ENCODE measurements at places on chromosomes 6 and 20.
A peak's percentile ranks its signal among the peaks of the same experiment; 100 is the strongest.

DNA sequence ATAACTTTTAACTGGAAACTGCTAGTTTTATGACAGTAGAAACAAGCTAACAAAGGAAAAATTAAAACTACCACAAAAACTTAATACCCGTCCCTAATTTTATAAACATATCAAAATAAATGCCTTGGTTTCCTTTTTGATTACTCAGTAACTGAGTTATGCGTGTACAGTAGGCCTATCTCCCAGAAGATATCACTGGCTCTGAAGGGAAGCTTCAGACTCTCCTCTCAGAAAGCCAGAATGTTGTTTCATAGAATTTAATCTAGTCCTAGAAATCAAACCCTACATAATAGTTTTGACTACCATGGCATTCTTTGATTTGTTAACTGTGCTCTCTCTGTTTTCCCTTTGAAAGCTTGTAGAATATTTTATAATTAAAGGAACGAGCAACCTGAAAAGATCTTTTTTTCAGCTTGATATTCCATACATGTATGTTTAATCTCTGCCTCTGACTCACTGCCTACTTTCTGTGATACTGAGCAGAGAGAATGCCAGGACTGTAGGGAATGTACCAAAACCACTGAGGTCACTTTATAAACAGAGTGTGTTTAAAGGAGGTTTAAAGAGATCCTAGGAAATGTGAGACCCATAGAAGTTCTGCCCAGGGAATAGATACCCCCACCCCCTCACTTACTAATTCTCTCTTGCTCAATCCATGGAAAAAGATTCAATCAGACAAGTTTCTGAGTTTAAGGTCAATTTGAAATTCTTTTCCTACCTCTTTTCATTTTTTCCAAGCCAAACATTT is 311.5 kb downstream of the HDGFL1 start:
- no peak for DNase-seq

- DNase-seq: no peak
Observed at GRCh38 chr20:17642404-17643269, 39.4 kb downstream of the RRBP1 start.

- DNase-seq: no peak
Observed at GRCh38 chr6:38212579-38212978, 393.1 kb downstream of the ZFAND3 start.

GRCh38 chr20:55561259-55561658 is 444.1 kb downstream of the CBLN4 start:
- DNase-seq: no peak

DNA sequence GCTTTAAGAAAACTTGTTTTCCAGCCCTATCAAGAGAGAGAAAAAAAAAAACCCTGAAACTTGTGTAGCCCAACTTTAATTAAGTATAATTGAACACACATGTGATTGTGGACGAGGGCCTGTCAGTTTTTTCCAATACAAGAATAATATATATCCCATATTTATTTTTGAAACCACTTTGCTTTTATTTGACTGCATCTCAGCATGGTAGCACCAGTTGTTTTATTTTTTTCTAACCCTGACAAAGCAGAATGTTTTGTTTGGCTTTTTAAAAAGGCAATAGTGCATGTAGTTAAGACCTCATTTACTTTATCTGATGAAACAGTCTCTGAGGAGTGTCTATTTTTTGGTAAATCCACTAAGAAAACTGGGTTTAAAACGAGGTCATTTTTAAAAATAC is 257.7 kb downstream of the CDKAL1 start:
- no peak for DNase-seq

DNA sequence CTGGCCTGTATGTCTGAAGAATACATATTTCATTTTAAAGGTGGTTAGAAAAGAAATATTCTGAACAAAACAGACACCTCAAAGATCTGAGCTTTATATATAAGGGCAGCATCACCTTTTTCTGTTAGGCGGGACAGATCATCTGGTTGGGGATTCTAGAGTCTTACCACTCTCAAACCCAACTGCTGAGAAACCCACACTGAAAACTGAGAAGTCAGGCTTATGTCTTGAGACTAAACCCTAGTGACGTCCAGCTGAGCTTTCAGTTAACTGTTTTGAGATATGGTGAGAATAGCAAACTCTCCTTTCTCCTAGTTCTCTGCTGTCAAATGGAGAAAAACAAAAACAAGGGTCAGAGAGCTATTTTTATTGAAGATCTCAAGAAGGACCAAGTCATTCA is 63.7 kb upstream of the CCN6 start:
- no peak for DNase-seq

DNA sequence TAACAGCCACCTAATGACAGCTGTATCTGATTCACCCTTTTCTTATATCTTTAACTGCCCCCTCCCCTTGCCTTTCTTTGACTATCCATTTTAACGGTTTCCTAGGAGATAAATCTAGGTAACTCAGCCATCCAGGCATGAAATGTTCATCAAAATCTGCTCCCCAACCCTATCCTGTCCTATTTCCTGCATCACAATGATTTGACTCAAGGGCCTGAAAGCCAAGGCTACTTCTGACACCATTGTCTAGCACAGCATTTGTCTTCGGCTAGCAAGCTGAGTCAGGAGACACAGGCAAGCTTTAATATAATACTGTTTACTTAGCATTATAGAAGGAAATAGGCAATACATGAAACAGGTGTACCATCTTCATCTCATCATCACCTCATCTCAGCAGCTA is 31.6 kb upstream of the MANEA start:
- DNase-seq: no peak

- no peak for DNase-seq
Observed at GRCh38 chr20:1448081-1448620, 18.5 kb downstream of the NSFL1C start.

DNA sequence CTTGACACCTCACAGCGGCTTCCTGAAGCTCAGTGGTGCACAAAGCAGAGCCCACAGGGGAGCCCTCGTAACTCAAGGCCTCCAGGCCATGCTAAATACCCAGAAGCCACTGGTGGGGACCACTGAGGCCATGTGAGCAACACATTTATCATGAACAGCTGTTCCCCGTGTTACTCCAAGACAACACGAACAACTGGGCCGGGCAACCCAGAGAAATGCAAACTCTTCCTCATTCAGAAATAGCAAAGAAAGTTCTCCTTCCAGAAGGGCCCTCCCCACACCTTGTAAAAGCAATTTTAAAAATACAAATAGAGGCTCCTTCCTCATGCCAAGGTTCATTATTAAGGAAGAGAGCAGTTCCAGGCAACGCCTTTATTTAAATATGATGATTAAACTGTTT is 36.3 kb upstream of the SLCO4A1 start:
- DNase-seq: no peak

DNA sequence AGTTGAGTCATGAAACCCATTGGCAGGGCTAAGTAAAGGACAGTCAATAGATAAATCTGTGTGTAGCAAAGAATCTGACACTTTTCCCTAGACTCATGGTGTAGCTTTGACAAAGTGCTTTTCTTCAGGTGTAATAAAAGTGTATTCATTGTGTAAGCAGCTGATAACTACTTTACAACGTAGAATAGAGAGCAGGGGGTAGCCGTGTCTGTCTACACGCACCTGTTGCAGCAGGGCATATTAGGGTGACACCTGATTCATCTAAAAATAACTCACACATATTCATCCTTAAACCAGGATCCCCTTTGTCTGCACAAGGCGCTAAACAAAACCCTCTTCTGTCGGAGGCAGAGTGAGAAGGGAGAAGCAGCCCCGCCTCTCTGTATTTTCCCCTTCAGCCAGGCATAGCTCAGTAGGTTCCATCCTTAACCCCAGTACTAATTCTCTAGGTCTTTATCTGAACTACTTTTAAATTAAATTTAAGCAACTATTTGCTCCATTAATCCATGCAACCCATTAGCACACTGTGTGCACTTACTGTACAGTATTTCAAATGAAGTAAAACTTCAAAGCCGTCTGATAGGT is 306.7 kb upstream of the SASH1 start:
- no peak for DNase-seq

GRCh38 chr20:13286607-13287006 is 65.5 kb downstream of the ISM1 start:
- no peak for DNase-seq

- DNase-seq: no peak
Observed at GRCh38 chr20:6122873-6123648, at the start of gene FERMT1. Gene FERMT1, minus strand, starts transcription at chr20:6123030. Its CDS starts 3,476 bp downstream, at chr20:6119554.

GRCh38 chr20:13995086-13995665 is at the start of gene MACROD2:
Gene MACROD2, plus strand, starts transcription at chr20:13995516.
- no peak for DNase-seq

- no peak for DNase-seq
Observed at GRCh38 chr6:72504406-72504805, 117.5 kb upstream of the KCNQ5 start.

- no peak for DNase-seq
Observed at GRCh38 chr6:149045404-149045803, 272.1 kb upstream of the TAB2 start.

GRCh38 chr6:81547149-81547548 is 205.3 kb downstream of the TENT5A start:
- DNase-seq: no peak

GRCh38 chr6:29723666-29724588 is 693 bp downstream of the HLA-F start:
- peak; percentile 49 for DNase-seq

- no peak for DNase-seq
Observed at GRCh38 chr6:110971468-110971867, 10.4 kb upstream of the RPF2 start.

GRCh38 chr6:14501240-14501639 is 383.7 kb downstream of the CD83 start:
- DNase-seq: no peak

GRCh38 chr6:149314325-149314905 is 3.1 kb upstream of the TAB2 start:
- no peak for DNase-seq

GRCh38 chr6:130931683-130932082 is 104.5 kb downstream of the SMLR1 start:
- no peak for DNase-seq

DNA sequence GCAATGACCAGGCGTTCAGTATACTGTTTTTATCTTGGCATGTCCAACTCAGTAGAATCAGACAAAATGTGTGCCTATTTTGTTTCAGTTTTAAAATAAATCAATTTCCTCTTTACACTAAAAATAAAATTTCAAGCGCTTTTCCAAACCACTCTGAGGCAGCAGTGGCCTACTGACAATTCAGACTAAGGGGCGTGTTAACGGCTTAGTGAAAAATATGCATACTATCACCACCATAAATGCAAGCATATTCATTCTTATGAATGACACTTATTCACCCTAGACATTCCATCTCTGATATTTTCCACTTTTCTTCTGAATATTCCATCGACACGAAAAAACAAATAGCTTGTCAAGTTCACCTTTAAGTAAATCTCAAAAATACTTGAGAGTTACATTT is 7.5 kb downstream of the TBX18 start:
- DNase-seq: no peak

DNA sequence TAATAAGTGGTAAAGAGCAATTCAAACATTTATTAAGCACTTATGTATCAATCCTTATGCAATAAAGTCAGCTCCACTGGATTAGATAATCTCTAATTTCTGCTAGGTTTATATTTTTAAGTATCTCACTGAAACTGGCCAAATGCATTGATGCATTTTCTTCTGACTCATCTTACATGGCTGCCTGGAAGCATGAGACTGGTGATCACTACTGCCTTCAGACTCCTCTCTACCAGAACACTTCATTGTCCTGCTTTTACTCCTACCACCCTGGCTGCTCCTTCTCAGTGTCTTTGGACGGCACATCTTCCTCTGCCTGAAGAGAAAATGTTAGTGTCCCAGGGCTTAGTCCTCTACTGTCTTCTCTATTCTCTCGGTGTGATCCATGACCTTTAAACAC is 7.4 kb downstream of the CEP85L start:
- no peak for DNase-seq

DNA sequence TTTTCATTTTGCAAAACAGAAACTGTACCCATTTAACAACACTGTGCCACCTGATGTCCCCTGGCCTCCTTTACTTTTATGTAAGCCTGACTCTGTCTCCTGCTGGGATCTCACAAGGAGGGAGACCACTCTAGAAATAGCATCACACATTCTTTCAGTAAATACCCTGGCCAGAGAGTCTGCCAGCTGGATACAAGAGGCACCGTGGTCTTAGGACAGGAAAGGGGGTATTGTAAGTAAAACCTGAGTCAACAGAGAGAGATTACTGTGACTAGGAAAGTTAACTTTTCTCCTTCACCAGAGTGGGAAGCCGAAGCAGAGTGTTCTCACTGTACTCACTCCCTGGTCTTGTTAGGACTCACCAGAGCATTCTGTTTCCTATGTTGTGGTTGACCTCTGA is 27.8 kb downstream of the CMTR1 start:
- DNase-seq: no peak

DNA sequence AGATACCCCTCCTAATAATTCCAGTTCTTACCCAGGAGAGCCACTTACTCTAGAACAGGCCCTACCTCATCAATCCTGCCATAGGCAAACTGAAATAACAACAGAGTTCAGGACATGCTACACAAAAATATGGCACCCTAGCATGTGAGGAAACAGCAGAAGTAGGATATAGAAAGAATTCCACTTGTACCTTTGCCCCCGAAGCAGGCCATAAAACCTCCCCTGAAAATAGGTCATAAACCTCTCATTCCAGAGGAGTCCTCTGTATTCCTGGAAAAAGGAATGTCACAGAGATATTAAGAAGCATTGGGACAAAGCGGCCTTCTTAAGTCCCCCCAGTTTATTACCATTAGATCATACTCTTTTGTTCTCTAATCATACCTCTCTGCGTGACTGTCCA is 504.3 kb upstream of the MARCKS start:
- no peak for DNase-seq

- no peak for DNase-seq
Observed at GRCh38 chr20:20837574-20838021, 125.2 kb upstream of the RALGAPA2 start.

- no peak for DNase-seq
Observed at GRCh38 chr20:19406381-19406780, 193.9 kb downstream of the SLC24A3 start.

GRCh38 chr20:45341939-45342854 is 6.0 kb downstream of the SDC4 start:
- no peak for DNase-seq

DNA sequence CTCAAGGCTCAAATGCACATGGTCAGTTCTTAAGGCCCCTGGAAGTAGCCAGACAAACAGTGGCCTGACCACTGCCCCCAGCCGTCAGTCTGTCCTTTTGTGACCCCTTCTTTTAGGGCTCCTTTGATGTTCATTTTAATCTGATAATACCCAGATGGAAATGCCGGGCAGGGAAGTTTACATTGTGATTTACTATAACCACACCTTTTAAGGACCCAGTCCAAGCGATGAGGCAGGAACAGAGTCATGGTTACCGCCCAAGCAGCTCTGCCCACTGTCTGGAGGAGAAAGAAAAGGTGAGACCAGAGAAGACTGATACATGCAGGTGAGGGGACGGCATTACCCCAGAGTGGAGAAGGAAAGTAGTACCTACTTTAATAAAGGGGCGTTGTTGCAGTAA is 110.6 kb downstream of the PLEKHG1 start:
- no peak for DNase-seq

GRCh38 chr6:11944111-11944510 is 68.0 kb upstream of the HIVEP1 start:
- DNase-seq: no peak

- no peak for DNase-seq
Observed at GRCh38 chr20:58868795-58869194, 16.3 kb downstream of the GNAS start.
